ENCODE measurements at places on chromosomes 11 and 22. TPM values are rescaled to one million over a fixed set of nuclear protein-coding genes. Genes with fewer than 3 reads are reported as not detected.

DNA sequence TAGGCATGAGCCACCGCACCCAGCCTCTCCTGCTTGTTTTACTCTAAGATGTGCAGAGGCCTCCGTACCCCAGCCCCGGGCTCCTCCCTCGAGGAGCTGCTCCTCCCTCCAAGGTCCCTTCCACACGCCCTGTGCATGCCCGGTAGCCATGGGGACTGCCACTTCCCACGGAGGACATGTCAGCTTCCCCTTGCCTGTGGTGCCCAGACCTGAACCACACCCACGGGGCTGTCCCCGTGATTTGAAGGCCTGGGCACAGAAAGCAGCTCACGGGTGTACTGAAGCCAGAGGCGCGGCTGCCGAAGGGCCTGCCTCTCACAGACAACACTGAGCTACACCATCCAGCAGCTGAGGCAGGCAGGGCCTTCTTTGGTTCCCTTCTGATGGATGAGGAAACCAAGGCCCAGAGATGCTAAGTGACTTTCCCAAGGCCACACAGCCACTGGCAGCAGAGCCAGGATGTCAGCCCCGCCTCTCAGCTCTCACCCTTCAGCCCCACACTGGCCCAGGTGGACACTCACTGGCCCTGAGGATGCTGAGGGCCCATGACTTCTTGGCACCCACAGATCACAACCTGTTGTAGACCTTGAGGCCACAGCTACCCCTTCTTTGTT, 7.3 kb downstream of the INS start:
- H3K27ac ChIP-seq, result no peak overlapping the region
- no peaks in the 10 kb centered on the region for H3K36me3 ChIP-seq
- peaks cover 13% of the 10 kb centered on the region for H3K27me3 ChIP-seq
- no peak for DNase-seq

GRCh38 chr11:117042689-117043088, 55.5 kb downstream of the SIK3 start:
- peak overlapping the region; percentile 25 for H3K4me3 ChIP-seq
- no peak for DNase-seq
- peaks cover 64% of the 10 kb centered on the region for H3K4me1 ChIP-seq
- H3K27me3 ChIP-seq, result no peaks in the 10 kb centered on the region
- H3K36me3 ChIP-seq, result no peaks in the 10 kb centered on the region

DNA sequence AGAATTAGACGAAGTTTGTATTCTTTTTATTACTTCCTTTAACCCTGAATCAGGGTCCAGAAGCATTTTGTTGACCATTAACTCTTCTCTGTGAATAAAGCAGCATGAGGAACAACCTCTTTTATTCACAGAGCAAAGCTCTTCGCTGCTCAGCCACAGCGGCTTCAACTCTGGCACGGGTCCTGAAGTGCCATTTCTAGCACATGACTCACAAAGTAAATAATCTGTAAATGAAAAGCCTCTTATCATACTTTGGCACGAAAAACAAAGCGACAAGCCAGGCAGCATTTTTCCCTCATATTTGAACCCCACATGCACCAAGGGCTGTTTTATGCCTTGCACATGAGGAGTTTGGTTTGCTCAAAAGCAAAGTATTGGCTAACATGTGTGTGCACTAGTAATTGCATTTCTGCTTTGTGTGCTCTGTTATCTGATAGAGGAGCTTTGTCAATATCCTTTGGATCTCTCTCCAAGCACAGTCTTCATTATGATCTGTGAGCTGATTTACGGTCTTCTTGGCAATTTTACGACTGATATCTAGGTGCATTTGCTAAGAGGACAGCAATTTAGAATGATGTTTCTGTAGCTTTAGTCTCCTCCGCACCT, 33.0 kb upstream of the APOBEC3A start:
- H3K36me3 ChIP-seq, result no peaks in the 10 kb centered on the region
- no peak for DNase-seq
- H3K27me3 ChIP-seq, result peaks cover 28% of the 10 kb centered on the region
- H3K4me1 ChIP-seq, result peaks cover 5% of the 10 kb centered on the region
- no peak overlapping the region for H3K4me3 ChIP-seq
- no peak overlapping the region for H3K27ac ChIP-seq

DNA sequence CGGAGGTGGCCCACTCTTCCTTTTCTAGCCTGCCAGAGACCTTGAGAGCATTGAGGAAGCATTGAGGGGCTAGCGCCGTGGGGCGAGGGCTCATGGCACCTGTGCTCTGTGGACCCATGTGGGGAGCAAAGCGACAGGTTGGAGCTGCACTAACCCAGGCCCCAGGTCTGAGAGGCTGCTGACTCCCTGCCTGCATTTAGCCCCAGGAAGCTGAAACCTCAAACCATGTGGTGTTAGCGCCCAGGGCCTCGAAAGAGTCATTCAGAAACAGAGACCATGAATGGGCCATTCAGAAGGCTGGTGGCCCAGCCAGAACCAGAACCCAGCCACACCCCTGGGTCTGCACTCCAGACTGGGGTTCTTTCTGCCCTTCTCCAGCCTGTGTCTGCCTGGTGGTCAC, 88.6 kb downstream of the BCR start:
- H3K27me3 ChIP-seq, result no peaks in the 10 kb centered on the region
- peak overlapping the region; percentile 60 for H3K27ac ChIP-seq
- peak overlapping the region; percentile 65 for H3K4me3 ChIP-seq
- peak; percentile 73 for DNase-seq
- H3K36me3 ChIP-seq, result no peaks in the 10 kb centered on the region

DNA sequence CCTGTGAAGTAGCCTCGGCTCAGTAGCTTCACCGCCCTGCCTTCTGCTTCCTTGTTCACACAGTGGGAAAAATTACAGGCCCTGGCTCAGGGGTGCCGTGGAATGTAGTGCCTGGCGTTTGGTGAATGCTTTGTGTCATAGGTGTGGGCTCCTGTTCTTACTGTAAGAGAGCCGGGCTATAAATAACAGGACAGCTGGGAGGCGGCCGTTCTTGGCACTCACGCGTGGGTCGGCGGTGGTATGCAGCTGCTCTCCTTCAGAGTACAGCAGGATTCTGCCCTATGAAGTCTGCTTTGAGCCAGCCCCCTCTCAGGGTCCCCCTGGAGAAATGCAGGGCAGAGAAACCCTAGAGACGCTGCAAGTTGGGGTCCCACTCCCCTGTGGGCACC, 84.2 kb downstream of the CTTN start:
- H3K36me3 ChIP-seq, result no peaks in the 10 kb centered on the region
- no peak overlapping the region for H3K27ac ChIP-seq
- H3K27me3 ChIP-seq, result no peaks in the 10 kb centered on the region

The OR10A4 gene
- total RNA-seq, result not detected

The CNGA4 gene
- total RNA-seq, result not detected

- no peak overlapping the region for H3K27ac ChIP-seq
- H3K27me3 ChIP-seq, result no peaks in the 10 kb centered on the region
- no peaks in the 10 kb centered on the region for H3K4me1 ChIP-seq
- DNase-seq, result no peak
- no peak overlapping the region for H3K4me3 ChIP-seq
Measured at GRCh38 chr11:16511116-16512114, 155.1 kb upstream of the SOX6 start.

The GUCY1A2 gene
- total RNA-seq, result not detected

GRCh38 chr11:125903711-125904659, at the start of gene DDX25:
Gene DDX25, plus strand, starts transcription at chr11:125904508. Its CDS starts 10 bp downstream, at chr11:125904518.
- peaks cover 24% of the 10 kb centered on the region for H3K4me1 ChIP-seq
- DNase-seq, result peak; percentile 69
- peaks cover 18% of the 10 kb centered on the region for H3K27me3 ChIP-seq
- peak within 1 kb of the TSS; percentile 96 for H3K4me3 ChIP-seq
- H3K27ac ChIP-seq, result peak within 1 kb of the TSS; percentile 99

DNA sequence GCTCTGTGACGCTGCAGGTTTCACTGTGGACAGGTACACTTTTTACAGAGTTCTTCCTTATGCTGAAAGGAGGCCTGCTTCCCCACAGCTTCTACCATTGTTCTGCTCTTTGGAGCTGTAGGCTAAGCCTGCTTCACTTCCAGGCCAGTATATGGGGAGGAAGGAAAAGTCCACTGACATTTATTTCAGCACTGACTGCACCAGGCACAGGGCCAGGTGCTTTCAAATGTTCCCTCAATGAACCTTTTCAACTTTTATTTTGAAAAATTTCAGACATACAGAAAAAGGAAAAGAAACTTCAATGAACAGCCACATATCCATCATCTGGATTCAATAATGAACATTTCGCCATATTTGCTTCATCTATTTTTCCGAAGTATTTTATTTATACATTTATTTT, 22.0 kb downstream of the POU2F3 start:
- no peak overlapping the region for H3K27ac ChIP-seq
- DNase-seq, result no peak
- no peaks in the 10 kb centered on the region for H3K4me1 ChIP-seq
- no peak overlapping the region for H3K4me3 ChIP-seq
- peaks cover 46% of the 10 kb centered on the region for H3K27me3 ChIP-seq
- H3K36me3 ChIP-seq, result no peaks in the 10 kb centered on the region

- no peaks in the 10 kb centered on the region for H3K36me3 ChIP-seq
- peak overlapping the region; percentile 32 for H3K4me3 ChIP-seq
- H3K27ac ChIP-seq, result peak overlapping the region; percentile 80
- peaks cover 24% of the 10 kb centered on the region for H3K4me1 ChIP-seq
- H3K27me3 ChIP-seq, result no peaks in the 10 kb centered on the region
- DNase-seq, result no peak
Measured at GRCh38 chr22:22927888-22928665, 40.5 kb downstream of the IGLL5 start.

DNA sequence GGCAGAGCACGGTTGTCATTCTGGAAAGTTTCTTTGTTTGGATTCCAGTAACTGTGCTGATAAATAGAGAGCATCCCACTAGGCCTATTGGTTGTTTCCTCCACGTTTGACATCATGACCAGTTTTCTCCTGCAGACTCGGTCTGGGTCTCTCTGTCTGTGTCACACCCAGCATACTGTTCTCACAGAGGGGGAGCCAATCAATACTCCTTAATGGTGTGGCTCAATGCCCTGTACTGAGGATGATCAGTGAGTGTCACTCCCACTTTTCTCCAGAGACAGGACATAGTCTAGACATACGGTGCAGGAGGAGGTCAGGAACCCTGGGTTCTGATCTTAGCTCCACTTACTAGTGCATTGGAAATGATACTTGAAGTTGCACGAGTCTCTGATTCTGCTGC, 88.2 kb upstream of the BLID start:
- H3K36me3 ChIP-seq, result no peaks in the 10 kb centered on the region
- no peak overlapping the region for H3K27ac ChIP-seq
- H3K27me3 ChIP-seq, result peaks cover 31% of the 10 kb centered on the region

DNA sequence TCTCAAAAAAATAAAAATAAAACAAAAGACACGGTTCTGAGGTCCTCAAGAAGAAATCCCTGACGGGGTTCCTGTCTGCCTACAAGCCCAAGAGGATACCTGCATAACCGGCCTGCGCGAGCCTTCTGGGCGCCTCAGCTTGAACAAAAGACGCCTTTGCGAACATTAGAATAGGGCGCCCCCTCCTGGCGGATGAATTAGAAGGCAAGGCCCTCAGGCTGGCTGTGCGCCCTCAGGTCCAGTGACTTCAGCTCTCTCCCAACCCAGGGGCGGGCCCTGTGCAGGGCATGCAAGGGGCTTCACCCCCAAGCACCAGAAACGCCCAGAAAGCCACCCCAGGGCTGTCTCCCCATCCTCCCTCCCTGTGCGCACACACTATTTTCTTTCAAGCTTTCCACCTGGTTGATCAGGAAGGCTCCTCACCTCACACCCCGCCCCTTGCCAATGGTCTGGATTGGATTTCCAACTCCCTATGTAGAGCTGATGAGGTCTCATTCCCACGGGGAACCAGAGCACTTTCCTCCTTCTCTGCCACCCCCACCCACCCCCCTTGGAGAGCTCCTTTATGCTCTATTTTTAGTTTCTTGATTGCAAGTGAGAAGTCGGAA, 273.3 kb downstream of the BUD13 start:
- no peak overlapping the region for H3K4me3 ChIP-seq
- peaks cover 42% of the 10 kb centered on the region for H3K27me3 ChIP-seq
- DNase-seq, result no peak
- no peaks in the 10 kb centered on the region for H3K4me1 ChIP-seq

The THY1 gene
- total RNA-seq, result not detected

DNA sequence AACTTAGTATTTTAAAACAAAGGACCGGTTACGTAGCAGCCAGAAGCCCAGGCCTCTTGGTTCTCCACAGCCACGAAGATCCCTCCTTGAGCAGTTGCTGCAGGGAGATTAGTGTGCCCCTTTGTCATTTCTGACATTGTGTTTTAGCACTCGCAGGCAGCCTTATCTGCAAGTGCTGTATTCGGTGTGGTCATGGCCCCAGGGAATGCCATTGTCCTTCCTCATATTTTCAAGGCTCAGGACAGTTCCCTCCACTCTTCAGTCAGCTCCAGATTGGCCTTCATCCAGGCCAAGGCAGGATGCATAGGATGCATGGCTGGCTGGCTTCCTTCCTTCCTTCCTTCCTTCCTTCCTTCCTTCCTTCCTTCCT, 88.5 kb downstream of the ZBTB16 start:
- no peak overlapping the region for H3K4me3 ChIP-seq
- peaks cover 79% of the 10 kb centered on the region for H3K4me1 ChIP-seq
- no peak for DNase-seq
- H3K27ac ChIP-seq, result peak overlapping the region; percentile 36

DNA sequence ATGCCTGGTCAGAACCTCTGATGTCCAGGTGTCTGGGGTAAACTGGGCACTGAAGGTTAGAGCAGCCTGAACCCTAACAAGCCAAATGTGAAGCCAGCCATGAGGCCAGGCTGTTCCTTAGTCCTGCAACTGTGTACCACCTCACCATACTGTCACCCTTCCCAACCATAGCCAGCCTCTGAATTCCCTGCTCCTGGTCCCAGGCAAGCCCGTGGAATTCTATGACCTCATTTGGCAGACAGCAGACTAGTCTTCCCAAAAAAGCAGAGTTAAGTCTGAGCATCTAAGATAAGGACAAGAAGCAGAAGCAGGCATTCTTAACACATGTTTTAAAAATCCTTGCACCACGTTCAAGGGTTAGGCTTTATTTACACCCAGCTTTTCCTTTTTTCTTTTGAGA, 134.8 kb downstream of the C11orf58 start:
- peaks cover 20% of the 10 kb centered on the region for H3K27me3 ChIP-seq
- no peak for DNase-seq
- H3K27ac ChIP-seq, result no peak overlapping the region

The PRSS23 gene
- total RNA-seq, result 3.4 TPM

- H3K27ac ChIP-seq, result no peak overlapping the region
- H3K36me3 ChIP-seq, result no peaks in the 10 kb centered on the region
- peaks cover 3% of the 10 kb centered on the region for H3K4me1 ChIP-seq
- no peaks in the 10 kb centered on the region for H3K27me3 ChIP-seq
- H3K4me3 ChIP-seq, result no peak overlapping the region
Measured at GRCh38 chr11:100734743-100735527, 47.8 kb downstream of the ARHGAP42 start.

DNA sequence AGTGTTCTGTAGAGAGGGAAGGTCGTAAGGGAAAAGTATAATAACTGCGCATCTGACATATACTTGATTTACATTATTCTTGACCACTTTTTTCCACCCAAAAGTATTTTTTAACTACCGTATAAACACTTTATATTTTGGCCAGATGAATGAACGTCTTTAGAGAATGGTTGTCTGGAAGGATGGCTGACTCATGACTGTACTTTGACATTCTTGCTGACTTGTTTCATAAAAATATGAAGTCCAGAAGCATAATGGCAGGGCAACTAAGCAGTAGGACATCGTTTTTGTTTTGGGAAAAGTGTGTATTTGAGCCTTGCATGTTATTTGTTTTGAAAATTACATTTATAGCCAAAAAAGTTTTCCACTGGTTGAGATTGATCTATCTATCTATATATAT, 110.0 kb downstream of the OSBP2 start:
- peaks cover 39% of the 10 kb centered on the region for H3K27me3 ChIP-seq
- no peaks in the 10 kb centered on the region for H3K36me3 ChIP-seq
- DNase-seq, result no peak
- H3K27ac ChIP-seq, result no peak overlapping the region
- peaks cover 7% of the 10 kb centered on the region for H3K4me1 ChIP-seq
- H3K4me3 ChIP-seq, result no peak overlapping the region

- no peak overlapping the region for H3K4me3 ChIP-seq
- H3K4me1 ChIP-seq, result peaks cover 20% of the 10 kb centered on the region
- no peaks in the 10 kb centered on the region for H3K27me3 ChIP-seq
- no peak for DNase-seq
- H3K27ac ChIP-seq, result no peak overlapping the region
Measured at GRCh38 chr22:17152971-17153370, 6.1 kb downstream of the HDHD5 start.
